Germinal center (tissue), 1 donor: ENCODE measurements at places on chromosomes 3 and 15.

GRCh38 chr15:41263891-41264351 lies 32.9 kb downstream of the CHP1 start:
- no peak for DNase-seq

- DNase-seq: peak; percentile 42
These were observed 30.7 kb upstream of the WDR49 start for GRCh38 chr3:167684388-167684993.

DNA sequence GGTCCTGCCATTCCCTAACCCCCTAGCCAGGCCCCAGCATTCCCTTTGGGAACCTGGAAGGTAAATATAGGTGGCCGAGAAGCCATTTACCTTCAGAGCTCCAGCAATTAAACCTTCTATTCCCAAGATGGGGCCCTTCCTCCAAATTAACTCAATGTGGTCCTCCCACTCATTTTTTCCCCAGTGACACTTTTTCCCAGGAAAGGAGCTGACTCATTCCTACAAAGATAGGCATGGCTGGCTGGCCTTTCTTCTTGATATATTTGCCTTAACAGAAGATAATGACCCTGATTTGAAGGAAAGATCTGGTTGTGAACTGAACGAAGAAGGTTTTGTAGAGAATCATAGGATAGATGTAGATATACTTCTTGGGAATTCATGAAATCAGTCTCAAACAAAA lies 279.0 kb upstream of the VEPH1 start:
- no peak for DNase-seq

DNA sequence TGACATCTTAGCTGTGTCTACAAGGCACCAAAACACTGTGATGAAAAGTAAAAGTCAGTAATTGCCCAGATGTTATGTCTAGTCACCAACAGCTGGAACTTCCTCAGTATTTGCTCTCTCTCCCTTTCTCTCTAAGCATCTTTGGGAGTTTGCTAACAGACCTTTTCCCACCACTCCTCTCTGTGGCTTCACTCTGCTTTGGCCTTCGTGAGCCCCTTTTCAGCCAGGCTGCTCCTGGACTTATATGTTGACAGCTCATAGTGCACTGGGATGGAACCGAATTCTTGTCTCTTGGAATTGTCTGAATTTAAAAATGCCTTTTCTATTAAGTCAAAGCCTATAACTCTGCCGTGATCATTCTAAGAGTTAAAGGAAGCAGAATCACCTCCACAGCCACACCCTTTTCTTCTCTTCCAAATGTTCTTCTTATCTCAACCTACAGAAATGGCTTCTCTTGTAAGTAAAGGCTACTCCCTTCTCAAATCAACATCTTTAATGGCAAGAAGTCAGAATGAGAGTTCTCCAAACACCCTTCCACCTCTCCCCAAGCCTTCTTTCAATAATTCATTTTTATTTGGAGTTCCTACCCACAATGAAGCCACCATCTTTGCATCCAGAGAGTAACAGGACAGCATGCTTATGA lies 17.2 kb upstream of the FOXP1 start:
- no peak for DNase-seq

- no peak for DNase-seq
These were observed 175.9 kb downstream of the OTOL1 start for GRCh38 chr3:161672478-161672877.

GRCh38 chr3:69241769-69242168 lies 119.4 kb upstream of the LMOD3 start:
- DNase-seq: no peak

- DNase-seq: no peak
These were observed 81.4 kb downstream of the PDE8A start for GRCh38 chr15:85063088-85063487.

GRCh38 chr3:30741889-30742288 lies 135.5 kb downstream of the TGFBR2 start:
- no peak for DNase-seq
